ENCODE measurements at places on chromosomes 11 and 22.

GRCh38 chr22:19750507-19751490, 9.8 kb upstream of the TBX1 start:
- no peak for DNase-seq

- no peak for DNase-seq
Observed at GRCh38 chr11:105241136-105241535, 101.6 kb upstream of the CARD18 start.

GRCh38 chr11:12182302-12182675, 71.9 kb downstream of the MICAL2 start:
- DNase-seq, result no peak

- no peak for DNase-seq
Observed at GRCh38 chr11:128470081-128470480, 117.3 kb downstream of the ETS1 start.

- peak; percentile 74 for DNase-seq
Observed at GRCh38 chr11:85823816-85824215, 12.9 kb upstream of the SYTL2 start.

DNA sequence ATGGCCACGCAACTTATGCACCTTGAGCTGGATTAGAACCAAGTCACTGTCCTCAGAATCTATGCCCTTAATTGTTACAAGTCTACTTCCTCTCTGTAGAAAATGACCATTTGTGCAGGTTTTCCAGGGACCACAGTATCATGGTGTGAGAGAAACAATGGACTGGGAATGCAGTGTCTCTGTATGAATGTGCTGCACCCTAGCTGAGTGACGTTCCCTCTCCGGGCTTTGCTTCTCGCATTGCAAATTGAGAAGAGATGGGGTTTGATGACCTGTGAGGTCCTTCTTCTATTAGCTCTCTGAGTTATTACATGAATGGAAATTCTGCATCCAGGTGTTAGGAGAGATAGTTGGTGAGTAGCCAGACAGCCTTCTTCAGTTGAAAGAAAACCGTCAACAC, 1052.3 kb downstream of the NTM start:
- no peak for DNase-seq

DNA sequence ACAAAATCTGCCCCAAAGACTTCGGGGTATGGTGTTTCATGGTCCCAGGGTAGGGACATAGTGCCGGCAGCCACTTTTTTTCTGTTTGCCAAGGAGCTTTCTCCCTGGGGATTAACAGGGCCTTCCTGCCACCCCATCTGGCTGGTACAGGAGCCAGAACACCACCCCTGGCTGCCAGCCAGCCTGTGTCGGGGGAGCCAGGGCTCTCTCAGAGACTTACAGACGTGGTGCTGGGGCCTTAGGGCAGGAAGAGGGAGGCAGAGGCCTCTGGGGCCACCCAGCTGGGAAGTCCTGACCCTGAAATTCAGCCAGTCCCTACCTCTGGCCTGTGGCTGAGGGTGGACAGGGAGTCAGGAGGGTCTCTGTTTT, 52.4 kb upstream of the CDON start:
- DNase-seq, result no peak

DNA sequence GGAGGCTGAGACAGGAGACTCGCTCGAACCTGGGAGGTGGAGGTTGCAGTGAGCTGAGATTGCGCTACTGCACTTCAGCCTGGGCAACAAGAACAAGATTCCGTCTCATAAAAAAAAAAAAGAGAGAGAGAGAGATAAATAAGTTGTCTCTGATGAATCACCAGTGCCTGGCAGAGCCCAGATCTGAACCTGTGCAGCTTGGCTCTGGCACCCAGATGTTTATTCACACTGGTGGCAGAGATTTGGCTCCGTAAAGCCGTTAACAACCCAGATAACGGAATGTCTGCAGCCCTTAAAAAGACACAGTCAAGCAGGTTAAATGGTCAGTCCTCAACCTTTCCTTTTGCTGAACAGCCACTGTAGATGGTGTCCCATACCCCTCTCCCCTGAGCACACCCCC, 33.5 kb upstream of the RTL6 start:
- DNase-seq, result no peak

GRCh38 chr11:118240999-118241763, 11.0 kb downstream of the MPZL3 start:
- DNase-seq, result peak; percentile 82

DNA sequence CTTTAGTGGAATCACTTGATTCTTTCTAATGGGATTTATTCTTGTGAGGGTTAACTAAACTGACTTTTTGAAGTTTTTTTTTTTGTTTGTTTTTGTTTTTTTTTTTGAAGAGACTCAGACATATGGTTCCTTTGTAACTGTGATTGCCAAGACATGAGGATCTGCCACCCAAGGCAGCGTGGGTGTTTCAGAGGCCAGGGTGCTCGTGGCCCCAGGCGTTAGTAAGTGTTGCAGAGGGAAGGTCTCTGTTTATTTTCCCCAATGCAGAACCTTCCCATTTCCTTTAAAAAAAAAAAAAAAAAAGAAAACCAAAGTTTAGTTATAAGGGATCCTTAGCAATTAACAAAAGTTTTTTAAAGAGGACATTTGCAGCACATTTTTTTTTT, 94.8 kb downstream of the CTTN start:
- DNase-seq, result no peak

- no peak for DNase-seq
Observed at GRCh38 chr11:44754876-44755555, 28.3 kb downstream of the TSPAN18 start.

DNA sequence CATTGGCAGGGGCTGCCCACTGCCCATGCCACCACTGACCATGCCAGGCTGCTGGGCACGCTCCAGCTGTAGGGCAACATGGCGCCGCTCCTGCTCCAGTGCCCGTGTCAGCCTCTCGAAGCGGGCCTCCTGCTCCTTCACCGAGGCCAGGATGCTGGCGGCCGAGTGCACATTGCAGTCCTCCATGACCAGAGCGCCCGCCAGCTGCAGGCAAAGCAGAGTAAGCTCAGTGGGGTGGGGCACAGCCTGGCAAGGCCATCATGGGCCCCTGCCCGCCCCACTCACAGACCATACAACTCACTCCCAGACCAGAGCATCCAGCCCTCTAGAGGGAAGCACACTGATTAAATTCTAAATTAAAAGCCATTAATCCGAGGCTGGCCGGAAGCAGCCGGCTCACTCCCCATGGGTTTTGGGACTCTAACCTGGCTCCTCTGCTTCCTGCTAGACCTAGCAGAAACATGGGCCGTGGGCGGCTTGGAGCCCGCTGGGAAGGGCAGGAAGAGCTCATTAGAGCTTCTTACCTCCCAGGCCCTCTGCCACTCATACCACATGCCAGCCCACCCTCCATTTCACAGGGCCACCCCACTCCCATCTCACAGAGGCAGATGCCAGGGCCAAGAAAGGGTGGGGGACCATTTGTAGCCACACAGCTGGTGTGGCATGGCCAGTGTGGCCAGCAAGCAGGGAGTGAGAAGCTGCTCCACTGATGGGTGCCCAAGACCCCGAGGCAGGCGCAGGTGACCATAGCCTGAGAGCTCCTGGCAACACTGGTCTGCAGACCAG, 25.8 kb downstream of the ARVCF start:
- no peak for DNase-seq
